ENCODE measurements at places on chromosomes 12 and 14. TPM values are rescaled to one million over a fixed set of nuclear protein-coding genes. Genes with fewer than 3 reads are reported as not detected.

KRT3 gene
- total RNA-seq: 0.05 TPM

ARG2 gene
- 1.6 TPM for total RNA-seq

TMEM132C gene
- not detected for total RNA-seq

RHOF gene
- total RNA-seq: 190 TPM

SLC16A7 gene
- 0.26 TPM for total RNA-seq

OTX2 gene
- total RNA-seq: not detected

PARPBP gene
- 20.5 TPM for total RNA-seq

DAZAP2 gene
- 350 TPM for total RNA-seq

CIT gene
- 13.9 TPM for total RNA-seq

CTDSP2 gene
- total RNA-seq: 59.1 TPM

KRT80 gene
- total RNA-seq: 71.0 TPM

MMP19 gene
- 0.13 TPM for total RNA-seq

SRRM4 gene
- not detected for total RNA-seq

SMOC1 gene
- total RNA-seq: 21.8 TPM

SLC4A8 gene
- 1.6 TPM for total RNA-seq

INHBC gene
- not detected for total RNA-seq

TBC1D30 gene
- total RNA-seq: 2.5 TPM

PTPN6 gene
- total RNA-seq: 14.4 TPM

GPR65 gene
- not detected for total RNA-seq

MYL6 gene
- total RNA-seq: 1,968 TPM

C12orf54 gene
- not detected for total RNA-seq

RIC8B gene
- 9.8 TPM for total RNA-seq

HRK gene
- 0.75 TPM for total RNA-seq

ART4 gene
- not detected for total RNA-seq

ACSS3 gene
- total RNA-seq: 0.07 TPM

EIF5 gene
- total RNA-seq: 265 TPM

KRT77 gene
- not detected for total RNA-seq

TMPRSS12 gene
- not detected for total RNA-seq

PSMA6 gene
- total RNA-seq: 266 TPM

CLEC4C gene
- total RNA-seq: not detected

PMEL gene
- total RNA-seq: 0.68 TPM

OR4Q2 gene
- total RNA-seq: not detected

KRT5 gene
- 0.30 TPM for total RNA-seq

FZD10 gene
- not detected for total RNA-seq

PYGL gene
- 107 TPM for total RNA-seq

TEX52 gene
- not detected for total RNA-seq

RPGRIP1 gene
- total RNA-seq: 0.54 TPM

CDCA3 gene
- total RNA-seq: 88.0 TPM
